Esophagus muscularis mucosa (tissue), 4 donors: ENCODE measurements at places on chromosomes 2 and 18. TPM values are rescaled to one million over a fixed set of nuclear protein-coding genes. Genes with fewer than 3 reads are reported as not detected.

- DNase-seq, result no peak
- no peak overlapping the region for H3K27ac ChIP-seq
- peaks cover 9% of the 10 kb centered on the region for H3K4me1 ChIP-seq
- no peaks in the 10 kb centered on the region for H3K27me3 ChIP-seq
- no peak overlapping the region for H3K4me3 ChIP-seq
These were observed 440.5 kb upstream of the TCF4 start for GRCh38 chr18:56028514-56028913.

DNA sequence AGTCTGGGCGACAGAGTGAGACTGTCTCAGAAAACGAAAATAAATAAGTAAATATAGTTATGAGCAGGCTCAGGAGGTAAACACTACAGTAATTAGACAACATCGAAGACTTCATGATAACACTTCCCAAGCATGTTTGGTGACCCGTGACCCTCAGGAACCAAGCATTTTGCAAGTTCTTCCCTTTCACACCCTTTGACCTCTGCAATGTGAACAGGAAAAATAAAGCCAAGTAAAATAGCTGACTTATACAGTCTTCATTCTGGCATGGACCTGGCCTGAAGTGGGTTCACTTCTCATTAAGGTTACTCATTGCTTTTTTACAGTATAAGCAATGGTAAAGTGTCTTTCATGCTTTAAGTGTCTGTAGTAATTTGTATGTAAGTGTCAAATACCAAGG, 15.3 kb upstream of the TGIF1 start:
- H3K27me3 ChIP-seq, result no peaks in the 10 kb centered on the region
- H3K4me3 ChIP-seq, result no peak overlapping the region
- no peak overlapping the region for H3K27ac ChIP-seq
- H3K4me1 ChIP-seq, result no peaks in the 10 kb centered on the region

GRCh38 chr18:13804305-13804704, 19.6 kb upstream of the MC5R start:
- peaks cover 10% of the 10 kb centered on the region for H3K4me1 ChIP-seq
- H3K27me3 ChIP-seq, result no peaks in the 10 kb centered on the region

DNA sequence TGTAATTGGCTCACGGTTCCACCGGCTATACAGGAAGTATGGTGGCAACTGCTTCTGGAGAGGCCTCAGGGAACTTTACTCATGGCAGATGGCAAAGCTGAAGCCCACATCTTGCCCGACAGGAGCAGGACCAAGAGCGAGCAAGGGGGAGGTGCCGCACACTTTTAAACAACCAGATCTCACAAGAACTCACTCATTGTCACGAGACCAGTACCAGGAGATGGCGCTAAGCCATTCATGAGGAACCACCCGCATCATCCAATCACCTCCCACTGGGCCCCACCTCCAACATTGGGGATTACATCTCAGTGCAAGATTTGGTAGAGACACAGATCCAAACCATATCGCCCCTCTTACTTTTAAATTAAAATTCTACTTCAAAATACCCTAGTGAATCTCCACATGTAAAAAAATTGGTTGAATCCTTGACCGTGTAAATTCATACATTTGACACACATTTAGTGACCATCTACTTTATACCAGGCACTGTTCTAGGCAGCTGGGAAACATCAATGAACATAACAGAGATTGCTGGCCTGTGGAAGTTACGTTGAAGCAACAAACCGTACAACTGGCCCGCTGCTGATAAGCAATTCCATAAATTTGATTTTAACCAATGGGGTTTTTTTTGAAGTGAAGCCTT, 87.6 kb downstream of the ALPK2 start:
- no peak overlapping the region for H3K27ac ChIP-seq

DNA sequence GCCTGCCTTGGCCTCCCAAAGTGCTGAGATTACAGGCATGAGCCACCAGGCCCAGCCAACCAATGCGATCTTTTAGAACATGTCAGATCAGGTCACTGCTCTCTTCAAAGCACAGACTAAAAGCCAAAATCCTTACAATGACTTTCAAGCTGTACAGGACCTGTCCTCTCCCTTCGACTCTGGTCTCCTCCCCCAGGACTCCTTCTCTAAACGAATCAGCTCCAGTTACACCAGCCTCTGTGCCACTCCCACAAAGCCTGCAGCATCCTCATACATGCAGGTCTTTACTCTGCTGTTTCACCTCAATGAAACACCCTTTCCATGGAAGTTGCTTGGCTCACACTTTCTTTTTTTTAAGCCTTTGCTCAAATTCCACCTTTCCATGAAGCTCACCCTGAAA, 436.0 kb downstream of the METTL4 start:
- H3K27ac ChIP-seq, result no peak overlapping the region
- H3K36me3 ChIP-seq, result no peaks in the 10 kb centered on the region
- no peak for DNase-seq

DNA sequence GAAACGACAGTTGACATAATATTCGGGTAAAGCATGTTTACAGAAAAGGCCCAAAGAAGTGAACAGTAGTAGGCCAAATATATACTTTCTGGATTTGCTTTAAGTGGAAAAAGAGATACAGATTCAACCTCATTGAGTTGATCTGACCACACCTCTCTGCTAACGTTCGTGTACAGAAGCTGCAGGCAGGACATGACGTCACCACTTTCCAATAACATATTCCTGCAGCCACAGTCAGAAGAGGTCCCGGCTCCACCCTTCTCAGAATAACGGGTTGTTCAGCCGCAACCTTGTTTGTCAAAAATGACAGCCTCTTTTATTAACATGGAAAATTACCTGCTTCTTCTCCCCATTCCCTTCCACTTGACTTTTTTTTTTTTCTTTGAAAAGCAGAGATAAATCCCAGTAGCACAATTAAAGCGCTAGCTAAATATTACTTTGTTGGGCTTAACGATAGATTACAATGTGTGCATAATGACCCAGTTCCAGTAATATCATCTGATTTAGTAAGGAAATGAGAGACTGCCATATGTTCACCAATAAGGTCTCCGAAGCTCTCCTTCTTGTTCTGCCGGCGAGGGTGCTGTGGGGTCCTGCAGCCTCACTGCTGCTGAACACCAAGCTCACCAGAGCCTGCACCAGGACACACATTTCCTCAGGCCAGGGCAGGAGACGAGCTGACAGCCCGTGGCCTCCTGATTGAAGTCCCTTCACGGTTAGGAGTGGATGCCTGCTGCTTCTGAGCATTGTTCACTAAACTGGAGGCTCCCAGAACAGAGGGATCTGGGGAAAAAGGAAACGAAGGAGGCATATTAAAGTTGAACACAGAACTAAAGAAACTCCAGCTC, 451.0 kb upstream of the SALL3 start:
- no peak overlapping the region for H3K4me3 ChIP-seq
- H3K27ac ChIP-seq, result no peak overlapping the region
- no peak for DNase-seq
- H3K4me1 ChIP-seq, result peaks cover 18% of the 10 kb centered on the region
- no peaks in the 10 kb centered on the region for H3K27me3 ChIP-seq

The USP37 gene
- 8.4 TPM for total RNA-seq
